Myocyte (in vitro differentiated cells): ENCODE measurements at places on chromosomes 6 and 20.

DNA sequence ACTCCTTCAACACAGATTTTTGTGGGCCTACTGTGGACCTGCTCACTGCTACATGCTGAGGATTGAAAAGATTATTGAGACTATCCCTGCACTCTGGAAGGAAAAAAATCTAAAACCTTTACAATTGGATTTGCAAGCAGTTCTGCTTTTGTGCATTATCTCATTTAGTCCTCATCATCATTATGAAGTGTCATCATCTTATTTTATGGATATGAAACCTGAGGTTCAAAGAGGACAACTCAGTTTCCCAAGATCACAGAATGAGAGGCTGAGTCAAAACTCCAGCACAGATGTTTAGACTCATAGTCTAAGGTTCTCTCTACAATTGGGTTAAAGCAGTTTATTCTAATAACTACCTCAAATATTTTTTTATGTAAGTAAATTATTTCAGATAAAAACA, 160.2 kb upstream of the MARCKS start:
- no peak for DNase-seq

- peak; percentile 28 for DNase-seq
These were observed 47.7 kb downstream of the ADAT2 start for GRCh38 chr6:143402721-143403336.

- DNase-seq, result no peak
These were observed 721.1 kb downstream of the QKI start for GRCh38 chr6:164135511-164136132.

GRCh38 chr20:12014276-12014675, 96.6 kb downstream of the BTBD3 start:
- no peak for DNase-seq

GRCh38 chr20:59158673-59159072, 4.9 kb upstream of the ZNF831 start:
- DNase-seq, result no peak

GRCh38 chr6:160959726-160960435, 31.7 kb upstream of the MAP3K4 start:
- DNase-seq, result no peak

DNA sequence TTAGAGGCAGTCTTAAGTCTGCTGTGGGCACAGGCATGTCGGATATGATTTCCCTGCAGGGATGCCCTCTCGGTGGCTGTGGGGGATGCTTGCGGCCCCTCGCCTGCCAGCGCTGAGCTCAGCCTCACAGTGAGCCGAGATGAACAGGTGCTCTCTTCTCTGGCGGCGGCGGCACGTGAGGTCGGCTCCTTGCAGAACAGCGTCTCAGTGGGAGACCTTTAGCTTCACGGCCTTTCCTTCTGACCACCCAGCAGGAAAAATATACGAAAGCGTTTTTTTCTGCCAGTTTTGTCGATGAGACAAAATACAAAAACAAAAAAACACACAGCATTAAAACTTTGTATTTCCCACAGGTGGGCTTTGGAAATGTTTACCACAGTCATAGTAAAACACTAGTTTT, 23.6 kb downstream of the FOXA2 start:
- DNase-seq, result peak; percentile 10

DNA sequence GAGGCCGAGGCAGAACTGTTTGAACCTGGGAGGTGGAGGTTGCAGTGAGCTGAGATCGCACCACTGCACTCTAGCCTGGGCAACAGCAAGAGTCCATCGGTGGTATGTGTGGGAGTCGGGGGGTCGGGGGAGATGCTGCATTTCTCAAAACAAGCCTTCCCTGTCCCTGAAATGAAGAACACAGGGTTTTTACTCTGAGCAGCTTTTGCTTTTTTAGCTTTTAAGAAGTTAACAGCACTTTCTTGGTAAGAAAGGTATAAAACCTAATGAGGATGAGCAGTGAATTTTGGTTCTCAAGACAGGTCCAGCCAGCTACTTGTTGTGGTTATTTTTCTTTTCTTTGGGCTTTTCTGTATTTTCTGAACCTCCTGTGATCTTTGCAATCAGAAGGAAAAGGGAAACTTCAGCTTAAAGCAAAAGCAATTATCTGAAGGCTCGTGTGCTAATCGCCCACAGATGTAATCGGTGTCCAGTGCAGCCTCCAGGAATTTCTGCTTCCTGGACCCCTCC, 3.7 kb downstream of the RPL10A start:
- no peak for DNase-seq

GRCh38 chr6:37306624-37307222, 47.1 kb upstream of the RNF8 start:
- no peak for DNase-seq

- peak; percentile 65 for DNase-seq
These were observed 68.5 kb downstream of the MAP3K5 start for GRCh38 chr6:136723780-136724179.

- DNase-seq, result no peak
These were observed 45.4 kb upstream of the EYA2 start for GRCh38 chr20:46849269-46849668.

DNA sequence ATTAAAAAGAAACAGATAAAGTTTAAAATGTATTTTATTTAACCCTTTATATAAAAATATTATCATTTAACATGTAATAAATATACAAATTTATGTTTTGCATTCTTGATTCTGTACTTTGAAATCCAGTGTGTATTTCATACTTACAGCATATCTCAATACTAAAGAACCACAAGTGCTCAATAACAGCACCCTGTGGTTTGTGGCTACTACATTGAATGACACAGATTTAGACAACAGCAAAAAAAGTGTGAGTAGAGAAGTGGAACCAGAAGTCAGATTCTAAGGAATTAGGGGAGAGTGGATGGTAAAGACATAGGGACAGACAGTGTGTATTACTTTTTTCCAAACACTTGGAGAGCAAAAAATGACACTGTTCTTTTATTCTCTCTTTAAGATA, 524.5 kb downstream of the BMP2 start:
- DNase-seq, result no peak

DNA sequence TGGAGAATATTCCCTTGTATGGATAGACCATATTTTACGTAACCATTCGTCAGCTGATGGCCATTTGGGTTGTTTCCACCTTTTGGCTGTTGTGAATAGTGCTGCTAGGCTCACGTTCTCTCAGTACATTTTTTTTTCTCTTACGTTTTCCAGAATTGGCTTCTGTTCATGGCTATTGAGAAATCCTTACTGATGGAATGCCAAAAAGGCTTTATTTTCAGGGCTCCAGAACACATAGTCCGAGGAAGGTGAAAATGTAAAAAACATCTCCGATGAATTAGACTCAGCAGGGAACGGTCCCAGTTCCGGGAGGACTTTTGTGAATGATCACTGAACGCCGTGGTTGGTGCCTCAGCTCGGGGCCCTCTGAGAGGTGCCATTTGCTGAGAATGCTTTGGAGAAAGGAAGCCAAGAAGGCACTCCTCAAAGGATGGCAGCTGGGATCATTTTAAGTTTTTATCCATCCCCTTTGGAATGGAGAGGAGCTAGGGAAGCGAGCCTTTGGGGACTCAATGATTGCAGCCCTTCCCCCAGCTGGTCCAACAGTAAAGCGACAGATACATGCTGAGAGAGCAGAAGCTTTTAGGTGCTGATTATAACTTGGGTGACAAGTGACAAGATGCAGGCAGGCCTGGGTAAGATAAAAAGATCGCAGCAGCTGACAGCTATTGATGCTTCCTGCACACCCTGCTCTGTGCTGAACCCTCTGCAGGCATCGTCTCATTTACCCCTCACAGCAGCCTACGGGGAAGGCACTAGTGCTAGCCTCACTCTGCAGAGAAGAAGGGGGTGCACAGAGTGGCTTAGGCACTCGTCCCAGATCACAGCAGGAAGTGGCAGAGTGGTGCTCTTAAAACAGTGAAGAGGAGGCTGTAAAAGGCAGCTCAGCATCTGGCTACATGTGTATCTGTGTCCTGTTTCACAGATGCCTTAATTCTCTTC, 133.4 kb upstream of the KCNG1 start:
- DNase-seq, result no peak

DNA sequence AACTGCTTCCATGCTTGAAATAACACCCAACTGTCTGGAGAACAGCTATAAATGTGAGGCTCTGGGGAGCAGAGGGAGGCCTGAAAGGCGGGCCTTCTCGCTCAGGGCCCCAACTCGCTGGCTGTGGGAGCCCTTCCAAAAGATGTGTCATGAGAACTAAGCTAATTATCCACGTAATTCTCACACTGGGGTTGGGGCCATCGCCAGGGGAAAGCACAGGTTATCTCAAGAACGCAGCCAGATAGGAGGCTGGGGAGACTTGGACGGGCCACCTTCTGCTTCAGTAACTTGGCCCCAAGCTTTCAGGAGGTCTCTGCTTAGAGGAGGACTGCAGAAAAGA, 1.6 kb downstream of the PXDC1 start:
- DNase-seq, result peak; percentile 71

- DNase-seq, result no peak
These were observed 41.1 kb upstream of the BMP6 start for GRCh38 chr6:7684843-7685242.

GRCh38 chr6:51655517-51655916, 431.9 kb downstream of the PKHD1 start:
- no peak for DNase-seq

- DNase-seq, result no peak
These were observed 22.5 kb downstream of the HLA-G start for GRCh38 chr6:29850011-29850553.

DNA sequence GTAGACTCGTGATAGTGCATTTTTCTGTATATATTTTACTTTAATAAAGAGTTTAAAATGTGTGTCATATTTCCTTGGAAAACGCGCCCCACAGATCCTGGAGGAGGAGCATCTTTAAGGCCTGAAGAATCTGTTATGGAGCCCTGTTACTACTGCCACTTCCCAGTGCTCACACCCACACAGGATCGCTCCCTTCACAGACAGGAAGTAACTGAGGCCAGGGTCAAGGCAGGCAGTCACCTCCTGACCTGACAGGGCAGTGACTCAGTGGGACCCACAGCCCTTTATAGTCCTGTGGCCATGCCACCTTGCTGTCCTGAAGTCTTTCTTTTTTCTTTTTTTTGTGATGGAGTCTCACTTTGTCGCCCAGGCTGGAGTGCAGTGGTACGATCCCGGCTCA, 9.0 kb downstream of the RRBP1 start:
- DNase-seq, result no peak

DNA sequence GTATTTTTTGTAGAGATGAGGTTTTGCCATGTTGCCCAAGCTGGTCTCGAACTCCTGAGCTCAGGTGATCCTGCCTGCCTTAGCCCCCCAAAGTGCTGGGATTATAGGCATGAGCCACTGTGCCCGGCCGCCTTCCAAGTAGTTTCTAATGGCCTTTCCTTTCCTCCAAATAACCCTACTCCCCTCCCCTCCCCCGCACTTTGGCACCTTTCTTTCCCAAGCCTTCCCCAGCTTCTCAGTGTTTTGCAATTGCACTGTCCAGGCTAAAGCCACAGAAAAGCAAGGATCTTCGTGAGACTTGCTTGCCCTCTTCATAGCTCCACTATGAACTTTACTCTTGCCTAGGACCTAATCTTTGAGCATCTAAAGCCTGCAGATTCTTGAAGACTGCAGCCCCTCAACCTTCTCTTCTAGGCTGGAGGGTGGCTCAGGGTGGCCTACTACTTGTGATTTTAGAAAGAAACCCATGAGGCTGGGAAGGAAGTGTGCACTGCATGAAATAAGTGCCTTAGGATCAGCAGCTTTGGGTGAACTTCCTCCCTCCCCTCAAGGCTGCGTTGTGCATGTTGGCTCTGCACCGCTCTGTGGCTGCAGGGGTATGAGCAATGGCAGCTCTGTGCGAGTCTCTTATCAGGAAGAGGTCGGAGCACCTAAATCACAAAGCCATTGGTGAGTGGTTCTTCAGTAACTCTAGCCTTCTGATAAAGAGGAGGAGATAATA, 152.4 kb upstream of the SNX9 start:
- DNase-seq, result no peak

- no peak for DNase-seq
These were observed 65.0 kb downstream of the HDDC2 start for GRCh38 chr6:125236536-125237327.

- DNase-seq, result no peak
These were observed 1.9 kb downstream of the MCCD1 start for GRCh38 chr6:31530659-31531058.

- no peak for DNase-seq
These were observed 25.8 kb upstream of the IBTK start for GRCh38 chr6:82273295-82273694.

DNA sequence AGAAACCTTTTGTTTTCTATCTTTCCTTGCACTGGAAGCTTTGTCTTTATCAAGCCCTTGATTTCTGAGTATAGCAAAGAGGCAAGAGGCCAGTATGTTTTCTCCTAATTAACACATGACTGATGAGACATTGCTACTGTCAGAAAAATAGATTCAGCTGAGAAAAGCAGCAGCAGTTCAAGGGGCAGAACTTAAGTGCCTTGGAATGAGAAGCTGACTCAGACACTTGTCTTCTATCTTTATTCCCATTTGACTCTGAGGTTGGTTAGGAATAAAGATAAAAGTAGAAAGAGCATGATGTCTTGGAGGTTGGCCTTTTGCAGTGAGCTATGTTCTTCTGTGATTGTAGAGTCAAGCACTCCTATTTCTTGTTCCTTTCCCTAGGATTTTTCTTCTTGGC, 79.1 kb upstream of the MAN1A1 start:
- DNase-seq, result peak; percentile 33

DNA sequence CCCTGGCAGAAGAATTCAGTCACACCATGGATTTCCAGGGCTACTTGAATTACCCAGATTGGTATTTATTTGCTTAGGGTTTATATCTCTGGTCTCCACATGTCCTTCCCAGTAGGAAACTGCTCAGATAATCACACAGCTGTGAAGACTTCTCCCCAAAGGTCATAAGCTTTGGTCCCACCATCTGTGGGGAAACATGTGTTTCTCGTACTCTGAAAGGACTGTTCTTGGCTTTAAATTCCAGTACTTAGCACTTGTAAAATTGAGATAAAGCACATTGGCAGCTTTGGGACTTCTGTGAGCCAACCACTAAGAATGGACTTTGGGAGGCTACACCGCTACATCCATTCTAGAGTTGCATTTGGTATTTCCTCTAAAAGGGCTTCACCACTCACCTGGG, 205.3 kb upstream of the FOXA2 start:
- DNase-seq, result no peak

GRCh38 chr20:13341737-13342393, 120.8 kb downstream of the ISM1 start:
- DNase-seq, result peak; percentile 24

- no peak for DNase-seq
These were observed 92.7 kb downstream of the FAM217A start for GRCh38 chr6:3986241-3986640.

DNA sequence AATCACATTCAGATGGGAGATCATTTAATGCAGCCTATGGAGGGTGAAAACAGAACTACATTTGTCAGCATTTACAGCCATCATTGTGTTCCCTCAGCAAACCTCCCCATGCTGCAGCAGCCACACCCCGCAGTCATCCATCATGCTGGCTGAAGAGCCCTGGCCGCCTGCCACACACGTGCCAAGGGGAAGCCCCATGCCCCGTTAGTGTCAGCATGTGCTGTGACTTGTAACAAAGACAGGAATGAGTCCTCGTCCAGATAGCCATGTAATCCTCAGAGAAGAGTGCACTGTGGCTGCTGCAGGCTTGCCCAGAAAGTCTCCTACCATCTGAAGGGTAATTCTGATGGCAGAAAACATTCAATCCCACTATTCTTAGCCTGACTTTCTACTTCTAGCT, 1097.8 kb downstream of the KIF16B start:
- peak; percentile 50 for DNase-seq

- DNase-seq, result peak; percentile 99
These were observed at the start of gene C6orf89 for GRCh38 chr6:36885461-36886401. Gene C6orf89, plus strand, starts transcription at chr6:36885952. Its CDS starts 13,493 bp downstream, at chr6:36899445.

GRCh38 chr6:125924169-125924568, 32.4 kb upstream of the HINT3 start:
- no peak for DNase-seq

- DNase-seq, result no peak
These were observed 33.9 kb upstream of the MTHFD1L start for GRCh38 chr6:150831577-150831976.

GRCh38 chr6:380234-381218, 11.0 kb upstream of the IRF4 start:
- DNase-seq, result no peak
